Dorsolateral prefrontal cortex (tissue), 122 donors: ENCODE measurements at places on chromosomes 7 and 10. TPM values are rescaled to one million over a fixed set of nuclear protein-coding genes. Genes with fewer than 3 reads are reported as not detected.

DNA sequence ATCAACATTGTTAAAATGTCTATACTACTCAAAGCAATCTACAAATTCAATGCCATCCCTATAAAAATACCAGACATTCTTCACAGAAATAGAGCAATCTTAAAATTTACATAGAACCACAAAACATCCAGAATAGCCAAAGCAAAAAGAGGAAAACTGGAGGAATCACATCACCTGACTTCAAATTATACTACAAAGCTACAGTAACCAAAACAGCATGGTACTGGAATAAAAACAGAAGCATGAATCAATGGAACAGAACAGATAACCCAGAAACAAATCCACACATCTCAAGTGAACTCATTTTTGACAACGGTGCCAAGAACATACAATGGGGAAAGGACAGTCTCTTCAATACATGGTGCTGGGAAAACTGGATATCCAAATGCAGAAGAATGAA is 87.3 kb upstream of the EGFR start:
- DNase-seq: no peak

- no peak for DNase-seq
Measured at GRCh38 chr10:75283671-75284470, 48.1 kb upstream of the COMTD1 start.

DNA sequence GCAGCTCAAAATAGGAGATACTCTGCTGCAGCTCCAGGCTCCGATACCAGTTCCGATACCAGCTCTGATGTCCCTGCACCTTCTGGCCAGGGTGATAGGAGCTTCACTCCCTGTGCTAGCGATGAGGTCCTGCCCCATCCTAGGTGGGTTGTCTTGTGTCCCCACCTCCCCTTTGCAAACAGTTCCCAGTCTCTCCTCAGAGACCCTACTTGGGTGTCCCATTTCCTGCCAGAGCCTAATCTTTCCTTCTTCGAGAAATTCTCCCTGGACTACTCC is 62.7 kb upstream of the NANOS1 start:
- no peak for DNase-seq

- DNase-seq: no peak
Measured at GRCh38 chr7:93751421-93751820, 139.1 kb downstream of the TFPI2 start.

HGF gene
- total RNA-seq: 7.9 TPM

- DNase-seq: no peak
Measured at GRCh38 chr10:43314626-43315495, 48.0 kb upstream of the RASGEF1A start.

DNA sequence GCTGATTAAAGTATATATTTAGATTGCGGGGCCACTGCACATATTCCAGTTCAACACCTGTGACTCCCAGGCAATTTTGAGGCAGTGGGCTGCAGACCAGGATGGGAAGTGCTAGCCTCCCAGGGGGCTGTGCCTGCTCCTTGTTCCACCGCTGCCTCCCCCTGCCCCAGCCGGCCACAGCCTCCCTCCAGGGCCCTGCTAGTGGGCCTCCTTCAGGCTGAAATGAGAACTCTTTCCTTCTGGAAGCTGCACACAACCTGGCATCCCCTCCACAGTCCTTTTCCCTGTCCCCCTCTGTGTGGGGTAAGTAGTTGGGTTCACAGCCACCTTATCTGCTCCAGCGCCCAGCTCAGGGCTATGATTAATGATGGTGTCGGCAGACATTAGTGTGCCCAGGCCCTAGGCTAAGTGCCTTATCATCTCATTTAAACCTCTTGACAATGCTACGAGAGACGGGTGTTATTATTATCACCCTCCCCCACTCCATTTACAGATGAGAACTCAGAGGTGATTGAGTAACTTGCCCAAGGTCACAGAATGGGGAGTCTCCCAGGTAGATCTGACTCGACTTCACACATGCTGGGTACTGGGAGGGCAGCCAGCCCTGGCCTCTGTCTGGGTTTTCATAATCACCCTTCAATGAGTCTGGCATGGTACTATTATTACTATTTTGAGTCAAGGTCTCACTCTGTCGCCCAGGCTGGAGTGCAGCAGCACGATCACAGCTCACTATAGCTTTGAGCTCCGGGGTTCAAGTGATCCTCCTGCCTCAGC is 10.8 kb upstream of the SFRP5 start:
- no peak for DNase-seq

DNA sequence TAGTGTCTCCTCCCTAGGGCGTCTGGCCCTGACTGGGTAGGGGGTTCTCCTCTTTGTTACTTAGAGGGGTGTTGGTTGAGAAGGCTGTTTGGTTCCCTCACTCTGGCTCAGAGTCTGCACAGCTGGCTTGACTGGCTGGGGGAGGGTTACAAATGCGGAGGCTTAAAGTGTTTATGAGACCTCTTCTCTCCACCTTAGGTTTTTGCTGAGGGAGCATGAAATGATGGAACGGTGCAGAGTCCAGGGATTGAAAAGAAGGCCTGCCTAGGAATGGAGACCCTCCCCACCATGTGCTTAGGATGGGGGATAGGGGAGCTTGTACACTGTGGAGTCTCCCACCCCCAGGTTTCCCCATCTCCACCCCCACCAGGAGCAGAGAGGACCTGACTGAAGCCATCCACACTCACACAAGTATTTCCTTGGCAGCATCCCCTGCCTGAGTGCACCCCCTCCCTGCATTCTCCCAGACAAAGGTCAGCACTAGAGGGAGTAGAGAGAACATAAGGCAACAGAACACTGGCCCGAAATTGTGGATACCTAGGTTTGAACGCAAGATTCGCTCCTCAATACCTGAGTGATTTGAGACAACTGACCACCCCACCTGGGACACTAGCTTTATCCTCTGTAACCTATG is 1.7 kb upstream of the LDB1 start:
- no peak for DNase-seq

DNA sequence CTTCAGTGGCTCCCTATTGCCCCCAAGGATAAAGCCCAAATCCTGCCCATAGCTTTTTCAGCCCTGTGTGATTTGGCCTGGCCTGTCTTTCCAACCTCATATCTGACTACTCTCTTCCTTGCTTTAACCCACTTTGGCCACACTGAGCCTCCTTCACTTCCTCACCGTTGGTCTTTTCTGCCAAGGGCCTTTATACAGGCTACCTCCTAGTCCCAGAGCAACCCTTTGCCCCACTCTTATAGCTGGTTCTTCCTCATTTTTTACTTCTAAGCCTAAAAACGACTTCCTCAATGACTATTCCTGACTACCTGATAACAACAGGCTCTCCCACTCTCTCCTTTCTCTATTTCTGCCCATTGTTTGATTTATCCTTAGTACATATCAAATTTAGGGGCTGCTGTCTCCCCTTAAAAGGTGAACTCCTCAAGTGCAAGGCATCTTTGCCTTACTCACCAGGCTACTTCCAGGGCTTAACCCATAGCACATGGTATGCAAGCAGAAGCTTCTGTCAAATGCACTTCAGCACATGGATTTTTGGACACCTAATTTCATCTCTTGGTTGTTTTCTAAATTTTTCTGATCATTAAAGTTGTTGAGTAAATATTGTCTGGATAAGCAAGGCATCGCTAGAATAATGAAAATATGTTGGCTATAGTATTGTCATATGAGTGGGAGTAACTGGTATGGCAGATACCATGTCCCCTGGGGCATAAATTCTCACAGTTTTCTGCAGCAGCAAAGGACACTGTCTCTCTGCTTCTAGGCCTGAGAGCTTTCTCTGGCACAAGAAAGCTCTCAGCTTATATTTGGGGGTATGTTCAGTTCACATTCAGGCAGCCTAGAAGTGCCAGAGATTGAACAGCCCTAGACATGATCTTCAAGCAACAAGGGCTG is 201.5 kb upstream of the GPR26 start:
- DNase-seq: no peak

DNA sequence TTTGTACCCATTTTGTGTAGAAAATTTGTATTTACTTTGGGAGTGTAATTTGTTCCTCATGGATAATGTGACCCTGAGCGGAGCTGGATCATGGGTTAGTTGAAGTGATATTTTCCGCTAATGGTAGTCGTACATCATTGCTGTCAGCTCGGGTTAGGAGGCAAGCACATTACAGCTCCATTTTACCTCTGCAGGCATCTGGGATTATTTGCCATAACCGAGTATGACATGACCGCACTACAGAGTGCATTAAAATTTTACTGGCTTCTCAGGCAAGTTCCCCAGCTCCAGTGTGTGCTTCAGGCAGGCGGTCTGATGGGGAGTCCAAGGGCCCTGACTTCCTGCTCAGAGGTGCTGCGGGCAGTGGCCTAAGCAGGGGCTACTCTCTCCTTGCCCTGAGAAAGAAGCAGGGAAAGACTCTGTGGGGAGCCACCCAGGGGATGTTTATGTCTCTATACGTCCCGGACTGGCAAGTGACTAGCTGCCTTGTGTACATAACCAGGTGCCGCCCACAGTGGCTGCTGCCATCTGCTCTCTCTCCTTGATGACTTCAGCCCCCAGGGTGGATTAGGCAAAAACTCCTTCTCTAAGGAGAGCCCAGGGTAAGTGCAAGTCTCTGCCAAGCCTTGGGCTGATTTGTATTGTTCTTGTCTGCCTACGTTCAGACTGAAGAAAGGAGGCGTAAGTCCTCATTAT is 685.3 kb upstream of the GALNT17 start:
- no peak for DNase-seq

DNA sequence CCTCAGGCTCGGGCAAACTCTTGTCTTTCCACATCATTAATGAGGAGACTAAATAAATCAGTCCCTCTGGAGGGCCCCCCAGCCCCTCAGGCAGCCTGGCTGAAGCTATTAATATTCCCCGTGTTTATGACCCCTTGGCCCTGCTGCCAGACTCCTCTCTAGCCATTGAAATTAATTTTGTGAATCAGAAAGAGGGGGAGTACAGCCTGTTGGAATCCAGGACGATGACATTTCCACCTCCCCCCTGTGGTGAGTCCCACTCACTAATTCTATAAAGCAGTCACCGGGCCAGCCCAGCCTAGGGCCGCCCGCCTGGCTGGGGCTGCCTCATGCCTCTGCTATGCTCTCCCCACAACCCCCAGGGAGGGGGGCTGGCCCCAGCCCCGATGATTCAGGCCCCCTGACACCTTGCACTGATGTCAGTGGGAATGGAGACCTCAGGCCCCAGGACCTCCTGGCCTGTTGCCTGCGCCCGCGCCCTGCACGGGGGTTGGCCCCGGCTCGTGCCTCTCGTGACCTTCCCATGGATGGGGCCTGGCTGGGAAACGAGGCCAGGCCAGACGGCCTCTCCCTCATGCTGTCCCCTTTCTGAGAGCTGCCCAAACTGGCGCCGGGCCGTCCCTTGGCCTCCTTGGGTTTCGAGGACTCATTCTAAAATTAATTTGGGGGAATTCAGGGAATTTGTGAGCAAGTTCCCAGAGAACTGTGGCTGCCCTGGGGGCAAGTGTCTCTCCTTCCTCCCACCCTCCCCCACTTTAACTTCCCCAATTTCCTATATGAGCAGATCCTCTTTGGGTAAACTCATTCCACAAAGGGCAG is 34.0 kb downstream of the TMEM270 start:
- DNase-seq: no peak

GRCh38 chr10:102367441-102367840 is 28.1 kb upstream of the NFKB2 start:
- no peak for DNase-seq

SLC39A12 gene
- 41.1 TPM for total RNA-seq

DNA sequence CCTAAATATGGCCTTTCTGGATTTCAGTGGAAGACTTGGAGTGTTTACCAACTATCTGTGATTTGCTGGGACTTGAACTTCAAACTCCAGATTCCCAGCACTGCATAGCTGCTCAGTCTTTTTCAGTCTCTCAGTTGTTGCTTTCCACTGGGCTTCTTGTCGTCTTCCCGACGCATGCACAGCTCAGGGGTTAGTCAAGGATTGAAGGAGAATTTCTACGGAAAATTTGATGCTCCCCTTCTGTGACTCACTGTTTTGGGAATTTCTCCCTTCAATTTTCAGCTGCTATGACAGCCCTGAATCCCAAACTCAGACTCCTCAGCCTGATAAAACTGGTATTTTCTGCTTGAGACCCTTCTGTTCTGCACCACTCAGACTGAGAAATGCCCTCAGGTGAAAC is 91.7 kb downstream of the CYP26A1 start:
- no peak for DNase-seq

BTBD16 gene
- not detected for total RNA-seq

DNA sequence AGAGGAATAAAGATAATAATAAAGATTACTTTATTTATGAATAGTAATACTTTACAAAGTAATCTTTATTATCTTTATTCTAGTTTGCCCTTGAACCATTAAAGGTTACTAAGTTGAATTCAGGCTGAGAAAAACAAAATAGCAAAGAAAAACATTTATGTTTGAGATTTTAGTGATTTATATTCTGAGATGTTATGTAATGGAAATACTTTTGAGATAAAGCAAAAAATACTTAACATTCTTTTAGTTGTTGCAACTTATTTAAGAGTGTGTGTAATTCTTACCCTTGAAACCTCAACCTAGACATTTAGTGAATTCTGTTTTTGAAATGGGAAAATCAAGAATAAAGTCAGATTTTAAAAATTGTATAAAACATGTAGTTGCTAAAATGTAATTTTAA is 40.0 kb downstream of the MINPP1 start:
- DNase-seq: no peak

GRCh38 chr7:157615101-157615817 is 278.5 kb downstream of the DNAJB6 start:
- DNase-seq: no peak

GRCh38 chr10:125284875-125285597 is 124.7 kb upstream of the CTBP2 start:
- no peak for DNase-seq

DNA sequence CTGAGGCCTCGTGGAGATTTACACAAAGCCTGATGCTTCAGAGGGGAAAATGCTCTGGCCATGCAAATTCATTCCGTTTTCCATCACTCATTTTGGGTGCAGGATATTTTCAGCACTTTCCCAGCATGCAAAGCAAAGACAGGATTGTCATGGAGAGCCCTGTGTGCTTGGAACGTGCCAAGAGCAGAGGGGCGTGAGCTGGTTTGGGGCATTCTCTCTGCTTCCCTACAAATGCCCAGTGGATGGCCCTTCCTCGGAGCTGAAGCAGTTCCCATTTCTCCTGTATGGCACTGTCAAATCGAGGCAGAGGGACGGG is 164.1 kb downstream of the PRKAG2 start:
- DNase-seq: no peak

DNA sequence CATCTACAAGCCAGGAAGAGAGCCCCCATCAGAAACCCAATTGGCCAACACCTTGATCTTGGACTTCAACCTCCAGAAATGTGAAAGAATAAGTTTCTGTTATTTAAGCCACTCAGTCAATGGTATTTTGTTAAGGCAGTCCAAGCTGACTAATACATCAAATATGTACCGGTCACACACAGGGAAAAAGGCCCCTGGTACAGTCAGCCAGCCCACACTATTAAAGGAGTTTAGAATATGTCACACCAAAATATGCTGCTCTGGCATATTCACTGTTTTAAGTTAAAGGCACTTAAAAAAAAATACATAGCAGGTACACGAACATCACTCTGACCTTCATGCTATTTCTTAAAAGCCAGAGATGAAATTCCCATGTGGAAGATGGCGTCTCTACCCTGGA is 15.2 kb upstream of the CDCA7L start:
- DNase-seq: no peak

GRCh38 chr10:86110156-86110786 is 256.3 kb downstream of the GRID1 start:
- DNase-seq: no peak

GOLGA7B gene
- 33.6 TPM for total RNA-seq

TAS2R5 gene
- total RNA-seq: 7.5 TPM

ACSM6 gene
- not detected for total RNA-seq
